Stimulated activated naive CD8-positive, alpha-beta T cell treated with anti-CD3 and anti-CD28 coated beads, Interleukin-15, amount 100 ng/mL, for 72 hours (primary cell): ENCODE measurements at places on chromosomes 3 and 15.
A peak's percentile ranks its signal among the peaks of the same experiment; 100 is the strongest.

DNA sequence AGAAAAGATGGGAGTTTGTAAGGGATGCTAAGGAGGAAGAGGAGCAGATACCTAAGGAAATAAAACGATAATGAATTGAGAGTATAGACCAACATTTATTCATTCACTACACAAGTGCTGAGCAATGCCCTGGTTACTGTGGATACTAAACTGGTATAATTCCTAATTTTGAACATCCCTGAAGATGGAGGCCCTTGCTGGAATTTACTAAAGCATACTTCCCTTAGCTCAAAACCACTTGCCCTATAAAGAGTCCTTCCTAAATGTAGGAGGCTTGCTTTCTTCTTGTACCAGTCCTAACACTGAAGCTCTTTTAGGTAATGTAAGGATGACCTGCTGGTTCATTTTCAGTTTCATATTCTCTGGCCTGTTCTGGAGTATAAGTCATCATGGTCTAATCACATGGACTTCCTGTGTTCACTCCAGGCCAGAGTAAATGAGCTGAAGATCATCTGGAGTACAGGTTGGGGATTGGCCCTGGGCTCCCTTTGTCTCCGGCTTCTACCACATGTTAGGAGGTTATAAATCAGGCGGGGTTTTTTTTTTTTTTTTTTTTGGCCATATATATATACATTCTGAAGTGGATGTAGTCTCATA, 40.1 kb upstream of the MTMR10 start:
- DNase-seq, result no peak

GRCh38 chr3:10546820-10547263, 41.5 kb upstream of the ATP2B2 start:
- DNase-seq, result no peak

DNA sequence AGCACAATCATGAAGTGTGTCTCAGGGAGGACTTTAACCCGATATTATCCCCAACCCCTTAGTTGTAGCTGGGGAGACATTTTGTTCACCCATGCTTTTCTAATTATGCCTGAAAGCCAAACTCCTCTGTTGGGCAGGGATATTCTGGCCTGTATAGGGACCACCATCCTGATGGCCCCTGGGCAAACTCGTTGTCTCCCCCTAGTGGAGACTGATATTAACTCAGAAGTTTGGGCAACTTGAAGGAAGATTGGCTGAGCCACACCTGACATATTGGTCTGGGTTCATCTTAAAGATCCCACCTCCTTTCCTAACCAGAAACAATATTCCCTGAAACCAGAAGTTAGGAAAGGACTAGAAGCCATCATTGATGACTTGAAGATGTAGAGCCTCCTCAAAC, 42.3 kb downstream of the TM4SF18 start:
- peak; percentile 18 for DNase-seq

DNA sequence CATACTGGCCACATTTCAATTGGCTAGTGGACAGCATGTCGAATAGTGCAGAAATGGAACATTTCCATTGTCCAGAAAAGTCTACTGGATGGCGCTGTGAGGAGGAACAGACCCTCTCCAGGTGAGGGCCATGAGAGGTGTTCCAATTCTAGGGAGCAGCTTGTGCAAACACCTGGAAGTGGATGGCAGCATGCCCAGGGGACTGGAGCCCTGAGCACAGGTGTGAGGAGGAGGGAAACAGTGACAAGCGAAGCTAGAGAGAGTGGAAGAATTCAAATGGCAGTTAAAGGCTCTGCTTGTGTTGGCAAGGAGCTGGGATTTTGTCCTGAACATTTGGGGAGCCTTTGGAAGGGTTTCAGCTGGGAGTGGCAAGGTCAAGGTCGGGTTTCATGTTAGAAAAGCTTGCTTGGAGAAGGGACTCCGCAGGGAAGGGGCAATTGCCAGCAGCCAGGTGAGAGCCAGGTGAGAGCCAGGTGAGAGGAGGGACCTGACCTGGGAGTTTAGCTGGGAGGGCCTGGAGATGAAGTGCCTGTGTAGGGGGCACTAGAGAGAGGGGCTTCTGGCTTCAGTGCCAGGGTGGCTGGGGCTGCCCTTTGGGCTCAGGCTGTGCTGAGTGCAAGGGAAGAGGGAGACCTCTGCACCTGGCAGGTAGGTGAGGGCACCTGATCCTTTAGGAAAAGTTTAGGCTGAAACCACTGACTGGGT, 93.8 kb downstream of the LINGO1 start:
- no peak for DNase-seq

GRCh38 chr3:60001369-60001768, 951.5 kb upstream of the CFAP20DC start:
- no peak for DNase-seq
